Cortex of kidney (tissue), 1 donor: ENCODE measurements at places on chromosomes 5 and 9.

- DNase-seq: no peak
Observed at GRCh38 chr9:16825331-16825725, 45.1 kb downstream of the BNC2 start.

DNA sequence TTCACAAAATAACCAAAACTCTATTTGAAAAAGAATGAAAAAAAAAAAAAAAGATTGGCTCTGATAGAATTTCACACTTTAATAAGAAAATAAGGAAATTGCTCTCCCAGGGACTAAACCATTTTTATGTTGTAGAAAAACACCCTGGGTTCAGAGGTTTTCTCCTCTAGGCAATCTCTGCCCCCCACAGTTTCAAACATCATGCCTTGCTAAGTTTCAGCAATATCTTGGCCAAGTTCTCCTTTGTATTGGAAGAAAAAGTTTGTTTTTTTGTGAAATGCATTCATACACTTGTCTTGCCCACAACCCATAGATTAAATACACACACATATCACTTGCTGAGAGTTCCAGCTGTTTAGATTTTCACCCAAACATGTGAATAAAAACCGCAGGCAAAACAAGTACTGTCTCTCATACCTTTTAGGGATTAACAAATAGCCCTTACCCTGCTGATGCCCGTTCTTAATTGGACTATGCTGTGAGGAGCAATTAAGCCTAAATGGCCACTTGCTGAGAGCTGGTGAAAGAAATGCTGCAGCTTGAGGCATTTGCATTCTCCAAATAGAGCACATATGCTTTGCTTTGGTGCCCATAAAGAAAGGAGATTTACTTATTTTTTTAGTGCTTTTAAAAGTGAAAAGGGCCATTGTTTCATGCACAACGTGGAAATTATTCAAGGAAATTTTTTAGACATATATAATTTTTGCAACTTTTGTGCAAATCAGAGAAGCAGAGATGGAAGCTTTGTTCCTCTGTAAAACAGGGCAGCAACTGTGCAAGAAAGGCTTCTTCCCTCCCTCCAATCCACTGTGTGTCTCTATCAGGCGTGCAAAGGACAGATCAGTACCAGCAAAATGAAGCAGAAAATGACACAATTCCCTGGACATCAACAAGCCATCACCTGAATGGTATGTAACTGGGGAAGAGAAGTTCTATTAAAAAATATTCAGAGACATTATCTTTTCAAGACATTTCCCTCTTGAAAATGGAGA lies 262.4 kb upstream of the KIF2A start:
- DNase-seq: no peak

DNA sequence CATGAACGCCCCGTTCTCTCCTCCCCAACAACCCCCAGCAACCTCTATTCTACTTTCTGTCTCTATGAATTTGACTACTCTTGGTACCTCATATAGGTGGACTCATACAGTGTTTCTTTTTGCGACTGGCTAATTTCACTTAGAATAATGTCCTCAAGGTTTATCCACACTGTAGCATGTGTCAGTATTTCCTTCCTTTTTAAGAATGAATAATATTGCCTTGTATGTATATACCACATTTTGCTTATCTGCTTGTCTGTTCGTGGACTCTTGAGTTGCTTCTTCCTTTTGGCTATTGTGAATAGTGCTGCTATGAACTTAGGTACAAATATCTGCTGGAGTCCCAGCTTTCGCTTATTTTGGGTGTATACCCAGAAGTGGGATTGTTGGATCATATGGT lies 42.7 kb downstream of the IQGAP2 start:
- DNase-seq: no peak

- DNase-seq: no peak
Observed at GRCh38 chr5:1918488-1919208, 35.9 kb upstream of the IRX4 start.

GRCh38 chr5:87263498-87263897 lies 4.2 kb upstream of the RASA1 start:
- no peak for DNase-seq

DNA sequence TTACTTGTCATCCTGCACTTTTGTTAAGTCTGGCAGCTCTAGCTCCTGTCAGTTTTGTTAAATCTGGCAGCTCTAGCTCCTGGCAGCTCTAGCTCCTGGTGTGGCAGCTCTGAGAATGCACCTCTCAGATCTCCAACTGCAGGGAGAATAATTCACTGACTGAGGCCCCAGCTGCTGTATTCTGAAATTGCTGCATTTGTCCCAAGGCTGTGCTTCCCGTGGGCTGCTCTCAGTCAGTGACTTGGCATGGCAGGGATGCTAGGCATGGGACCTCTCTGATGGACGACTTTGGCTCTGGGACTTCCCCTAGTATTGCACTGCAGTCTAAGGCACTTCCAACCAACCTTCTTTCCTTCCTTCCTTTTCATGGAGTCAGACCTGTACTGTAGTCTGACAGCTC lies 475.7 kb downstream of the CCDC171 start:
- no peak for DNase-seq

DNA sequence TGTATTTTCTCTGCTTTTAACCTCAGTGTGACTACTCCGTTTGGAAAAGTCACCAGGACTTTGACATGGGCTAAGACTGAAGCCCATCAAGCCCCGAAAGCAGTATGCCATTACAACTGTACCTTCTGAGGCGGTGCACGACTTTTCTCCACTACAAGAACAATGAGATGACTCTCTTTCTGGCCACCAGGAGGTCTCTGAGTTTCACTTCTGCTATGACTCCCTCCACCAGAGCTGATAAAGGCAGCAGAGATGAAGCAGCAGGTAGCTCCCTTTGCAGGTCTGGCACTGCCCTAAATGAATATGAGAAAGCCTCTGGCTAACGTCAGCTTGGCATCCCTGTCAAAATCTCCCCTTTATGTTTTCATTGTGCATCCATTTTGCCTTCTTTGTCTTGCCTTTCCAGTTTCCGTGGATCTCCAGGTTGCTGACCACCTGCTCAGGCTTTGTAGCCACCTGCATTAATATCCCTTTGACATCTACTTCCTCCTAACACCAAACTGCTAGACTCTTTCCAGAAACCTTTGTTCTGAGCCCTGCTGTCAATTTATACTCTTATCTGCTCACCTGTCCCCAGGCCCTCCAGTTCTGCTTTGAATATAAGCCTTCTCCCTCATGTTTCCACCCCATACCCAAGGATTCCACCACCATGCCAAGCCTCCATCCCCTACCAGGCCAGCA lies 221.7 kb downstream of the ZNF608 start:
- DNase-seq: no peak

- DNase-seq: no peak
Observed at GRCh38 chr5:146883511-146883910, 5.0 kb upstream of the PPP2R2B start.

DNA sequence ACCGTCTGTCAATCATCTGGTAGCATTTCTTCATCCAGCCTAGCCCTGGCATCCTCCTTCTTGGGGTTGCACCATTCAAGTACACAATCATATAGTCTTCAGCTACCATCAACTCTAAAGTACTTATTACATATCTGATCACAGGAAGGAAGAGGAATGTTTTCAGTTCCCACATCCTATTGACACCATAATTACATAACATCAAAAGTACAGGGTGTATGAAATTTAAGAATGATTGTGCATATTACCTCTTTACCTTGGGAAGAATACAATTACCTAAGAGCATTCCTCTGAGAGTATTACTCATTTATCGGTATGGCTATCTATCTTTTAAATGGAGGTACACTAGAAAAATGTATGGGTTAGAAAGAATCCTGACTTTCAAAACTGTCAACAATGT lies 126.8 kb upstream of the PCA3 start:
- DNase-seq: no peak

DNA sequence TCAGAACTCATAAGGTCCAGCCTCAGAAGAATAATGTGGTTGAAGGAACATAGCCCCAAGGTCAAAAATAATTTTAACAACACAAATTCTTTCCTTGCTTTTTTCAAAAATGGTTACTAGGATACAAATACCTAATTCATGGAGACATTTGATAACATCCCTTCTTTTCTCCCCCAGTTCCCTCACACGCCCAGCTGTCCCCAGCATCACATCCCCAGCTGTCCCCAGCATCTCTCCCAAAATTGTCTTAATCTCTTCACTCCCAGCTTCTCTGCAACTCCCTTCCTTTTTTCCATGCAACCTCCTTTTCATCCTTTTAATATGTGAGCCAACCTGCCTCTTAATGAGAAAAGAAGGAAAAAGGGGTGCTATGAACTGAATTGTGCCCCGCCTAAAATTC lies 77.8 kb downstream of the FSTL4 start:
- DNase-seq: no peak
